ENCODE measurements at places on chromosomes 11 and 22.
A peak's percentile ranks its signal among the peaks of the same experiment; 100 is the strongest.

- no peak for DNase-seq
Measured at GRCh38 chr11:36148701-36149100, 140.5 kb downstream of the COMMD9 start.

DNA sequence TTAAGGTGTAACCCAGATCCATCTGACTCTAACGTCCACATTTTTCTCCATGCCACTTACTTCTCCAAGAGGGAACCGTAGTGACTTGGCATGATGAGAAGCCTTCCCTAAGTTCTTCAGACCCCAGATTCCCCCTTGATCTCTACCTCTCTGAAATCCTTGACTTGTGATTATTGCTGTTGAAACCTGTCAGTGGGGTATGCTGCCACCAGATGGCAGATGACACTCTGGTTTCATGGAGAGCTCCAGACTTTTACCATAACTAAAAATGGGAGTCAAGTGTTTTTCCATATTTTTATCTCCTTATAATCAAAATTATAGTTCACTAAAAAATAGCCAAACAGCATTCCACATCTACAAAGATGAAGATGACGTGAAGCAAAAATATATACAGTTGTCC is 504.2 kb downstream of the SOX6 start:
- DNase-seq: no peak

GRCh38 chr22:17820879-17821439 is 46.7 kb upstream of the BID start:
- DNase-seq: no peak

DNA sequence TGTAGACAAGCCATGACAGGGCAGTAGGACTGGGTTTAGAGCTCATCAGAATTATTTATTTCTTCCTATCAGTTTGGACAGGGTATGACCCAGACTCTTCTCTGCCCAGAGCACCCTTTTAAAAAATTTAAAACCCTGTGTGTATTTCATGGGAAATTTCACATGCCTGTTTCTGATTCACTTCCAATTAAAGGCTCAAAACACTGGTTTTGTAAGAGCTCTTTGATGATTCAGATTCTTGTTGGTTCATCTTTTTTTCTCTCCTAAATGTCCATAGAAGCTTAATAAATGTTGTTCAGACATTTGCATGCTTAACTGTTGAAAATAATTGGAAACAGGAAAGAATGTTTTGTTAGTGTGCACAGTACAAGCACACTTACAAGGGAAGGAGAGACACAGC is 13.8 kb downstream of the FLI1 start:
- DNase-seq: no peak

DNA sequence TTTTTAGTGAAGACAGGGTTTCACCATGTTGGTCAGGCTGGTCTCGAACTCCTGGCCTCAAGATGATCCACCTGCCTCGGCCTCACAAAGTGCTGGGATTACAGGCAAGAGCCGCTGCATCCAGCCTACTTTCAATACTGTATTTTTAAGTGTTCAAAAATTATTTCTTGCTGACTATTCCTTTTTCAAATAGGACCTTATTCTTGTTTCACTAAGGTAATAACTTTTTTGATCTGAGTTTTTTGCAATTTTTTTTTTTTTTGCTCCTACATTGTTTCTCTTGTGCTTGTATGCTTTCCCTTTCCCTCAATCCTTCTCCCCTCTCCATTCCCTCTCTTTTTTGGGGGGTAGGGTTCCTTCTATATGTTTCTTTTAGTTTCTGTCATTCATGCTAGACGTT is 73.1 kb downstream of the FAM168A start:
- no peak for DNase-seq

DNA sequence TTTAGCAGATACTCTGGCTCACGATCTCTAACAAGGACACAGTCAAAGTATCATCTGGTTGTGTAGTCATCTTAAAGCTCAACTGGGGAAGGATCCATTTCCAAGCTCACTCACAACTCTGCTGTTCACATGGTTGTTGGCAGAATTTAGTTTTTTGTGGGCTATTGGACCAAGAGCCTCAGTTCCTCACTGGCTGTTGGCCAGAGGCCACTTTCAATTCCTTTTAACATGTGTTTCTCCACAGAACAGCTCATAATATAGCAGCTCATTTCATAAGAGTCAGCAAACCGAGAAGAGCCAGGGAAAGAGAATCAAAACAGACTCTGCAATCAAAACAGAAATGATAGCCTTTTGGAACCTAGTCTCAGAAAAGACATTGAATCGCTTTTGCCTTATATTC is 22.6 kb downstream of the IZUMO1R start:
- no peak for DNase-seq

DNA sequence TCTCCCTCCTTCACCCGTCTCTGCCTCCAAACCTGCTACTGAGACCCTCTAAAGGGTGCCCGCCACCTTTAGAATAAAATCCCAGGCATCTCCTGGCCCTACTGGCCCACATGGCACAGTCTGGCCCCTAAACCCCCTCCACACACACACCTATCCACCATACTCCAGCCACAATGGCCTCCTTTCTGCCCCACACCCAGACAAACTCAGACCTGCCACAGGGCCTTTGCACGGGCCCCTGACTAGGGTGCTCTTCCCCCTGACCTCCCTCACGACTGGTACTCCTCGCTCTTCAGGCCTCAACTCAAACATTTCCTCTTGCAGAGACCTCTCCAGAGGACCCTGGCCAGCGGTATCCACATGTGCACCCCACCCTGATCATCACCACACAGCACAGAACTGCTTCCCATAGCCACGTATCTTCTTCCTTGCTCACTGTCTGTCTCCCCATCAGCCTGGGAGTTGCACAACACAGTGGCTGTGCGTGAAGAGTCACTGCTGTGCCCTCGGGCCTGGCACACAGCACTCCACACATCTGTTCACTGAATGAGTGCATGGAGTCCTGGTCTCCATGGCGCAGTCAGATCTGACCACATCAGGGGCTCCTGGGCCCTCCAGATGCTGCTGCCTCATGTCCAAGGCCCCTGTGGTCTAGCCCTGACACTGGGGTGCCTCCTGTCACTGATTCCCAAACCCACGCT is 66.2 kb upstream of the TCF20 start:
- no peak for DNase-seq

- no peak for DNase-seq
Measured at GRCh38 chr11:128279866-128280265, 307.5 kb downstream of the ETS1 start.

DNA sequence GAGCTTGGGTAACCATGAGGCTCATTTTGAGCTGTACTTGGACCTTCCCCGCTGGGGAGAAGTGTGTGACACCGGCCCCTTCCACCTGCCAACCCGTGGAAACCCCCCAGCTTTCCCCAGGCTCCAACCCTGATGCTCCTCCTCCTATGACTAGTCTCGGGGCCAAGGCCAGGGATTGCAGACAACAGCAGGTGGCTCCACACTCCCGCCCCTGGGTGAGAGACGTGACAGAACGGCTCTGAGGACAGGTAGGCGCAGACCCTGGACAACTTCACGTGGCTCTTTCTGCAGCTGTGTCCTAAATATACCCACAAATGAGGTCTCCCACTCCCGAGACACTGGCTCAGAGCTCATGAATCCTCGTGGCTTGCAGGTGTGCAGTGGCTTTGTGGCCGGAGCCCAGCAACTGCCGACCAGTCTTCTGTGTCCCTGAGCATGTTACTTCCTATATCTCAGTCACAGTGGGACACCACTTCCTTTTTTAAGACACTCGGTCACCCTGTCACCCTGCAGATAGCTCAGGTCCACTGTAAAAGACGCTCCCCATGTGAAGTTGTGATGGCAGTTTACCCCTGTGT is 55.2 kb downstream of the NECTIN1 start:
- DNase-seq: no peak

- no peak for DNase-seq
Measured at GRCh38 chr11:16776711-16777612, 38.5 kb downstream of the C11orf58 start.

DNA sequence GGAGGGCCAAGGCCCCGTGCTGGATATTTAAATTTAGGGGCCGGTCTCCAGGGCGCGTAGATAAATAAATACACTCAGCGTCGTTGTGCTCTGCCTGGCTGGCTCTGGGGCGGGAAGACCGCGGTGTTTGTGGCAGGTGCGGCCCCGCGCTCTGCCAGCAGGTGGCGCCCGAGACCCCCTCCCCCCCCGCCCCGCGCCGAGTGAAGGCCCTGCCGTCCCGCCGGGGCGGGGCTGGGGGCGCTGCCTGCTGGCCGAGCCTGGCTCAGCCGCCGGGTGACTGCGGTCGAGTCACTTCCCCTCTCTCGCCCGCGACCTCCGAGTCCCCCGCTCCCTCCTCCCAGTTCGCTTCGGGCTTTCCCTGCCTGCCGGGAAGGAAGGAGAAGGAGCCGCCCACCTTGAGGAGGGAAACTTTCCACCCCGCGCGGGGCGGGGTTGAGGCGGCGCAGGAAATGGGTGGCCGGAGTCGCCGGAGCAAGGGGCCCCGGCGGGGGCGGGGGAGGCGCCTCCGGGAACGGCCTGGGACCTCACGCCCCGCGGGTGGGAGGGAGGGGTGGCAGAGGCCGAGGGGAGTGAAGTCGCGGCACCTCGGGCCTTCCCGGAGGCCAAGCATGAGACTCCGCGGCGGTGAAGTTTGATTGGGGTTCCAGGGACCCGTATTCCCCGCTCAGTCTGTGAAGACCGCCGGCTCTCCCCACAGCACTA is 1.6 kb upstream of the EHBP1L1 start:
- peak; percentile 74 for DNase-seq

DNA sequence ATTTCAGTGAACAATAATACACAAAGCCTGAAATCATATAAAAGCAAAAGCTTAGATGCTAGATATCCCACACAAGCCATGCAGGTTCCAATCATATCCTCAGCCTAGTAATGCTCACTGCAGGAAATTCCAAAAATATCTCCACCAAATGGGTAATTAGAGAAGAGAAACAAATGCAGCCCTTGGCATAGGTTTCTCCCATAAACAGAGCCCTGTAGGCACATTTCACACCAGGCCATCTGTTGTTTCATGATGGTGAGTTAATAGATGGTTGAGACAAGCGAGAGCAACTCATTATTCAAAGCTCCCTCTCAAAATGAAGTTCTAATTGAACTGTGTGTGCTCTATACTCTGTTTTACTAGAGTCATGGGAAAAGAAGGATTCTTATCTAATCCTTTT is 154.6 kb upstream of the TRPC6 start:
- no peak for DNase-seq

GRCh38 chr11:76216536-76217325 is 10.4 kb upstream of the WNT11 start:
- DNase-seq: no peak

DNA sequence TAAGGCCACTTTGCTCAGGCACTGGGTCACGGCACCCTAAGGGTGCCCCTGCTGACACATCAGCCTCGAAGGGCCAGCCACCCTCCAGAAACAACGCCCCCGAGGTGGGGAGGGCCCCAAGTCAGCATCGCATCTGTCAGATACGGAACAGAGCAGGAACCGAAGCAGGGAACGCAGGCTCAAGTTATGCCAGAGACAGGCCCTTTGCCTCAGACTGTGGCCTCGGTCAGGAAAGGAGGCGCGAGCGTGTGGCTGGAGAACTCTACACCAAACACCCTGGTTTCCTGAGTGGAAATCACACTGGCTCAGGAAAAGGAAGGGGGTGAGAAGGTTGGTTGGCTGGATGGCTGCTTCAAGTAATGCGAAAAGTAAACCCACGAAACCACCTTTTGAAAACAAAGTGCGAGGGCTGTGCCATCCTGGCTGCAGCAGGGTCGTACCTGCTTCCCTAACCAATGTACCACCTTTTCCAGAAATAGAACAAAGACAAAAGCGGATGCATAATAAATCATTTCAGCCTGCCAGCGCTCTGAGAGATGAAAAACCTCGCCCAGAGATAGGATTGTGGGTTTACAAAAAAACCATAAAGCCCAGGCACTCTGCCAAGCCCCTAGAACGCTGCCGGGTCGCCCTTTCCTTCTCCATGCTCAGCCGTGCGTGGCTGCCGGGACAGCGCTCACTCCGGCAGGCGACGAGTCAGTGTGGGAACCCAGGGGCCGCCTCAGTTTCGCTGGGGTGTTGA is 38.6 kb downstream of the TRMU start:
- DNase-seq: peak; percentile 7

DNA sequence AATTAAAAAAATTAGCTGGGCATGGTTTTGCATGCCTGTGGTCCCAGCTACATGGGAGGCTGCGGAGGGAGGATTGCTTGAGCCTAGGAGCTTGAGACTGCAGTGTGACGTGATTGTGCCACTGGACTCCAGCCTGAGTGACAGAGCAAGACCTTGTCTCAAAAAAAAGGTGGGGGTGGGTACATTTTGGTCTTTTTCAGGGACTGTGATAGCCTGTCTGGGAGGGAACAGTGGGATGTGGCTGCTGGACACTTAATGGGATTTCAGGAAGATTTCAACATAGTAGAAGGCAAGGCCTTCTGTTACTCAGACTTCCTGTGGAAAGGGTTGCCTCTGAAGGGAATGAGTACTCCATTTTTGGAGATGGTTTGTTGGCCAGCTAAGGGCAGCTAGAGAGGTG is 40.6 kb downstream of the RELT start:
- DNase-seq: no peak

- DNase-seq: no peak
Measured at GRCh38 chr11:112590764-112591163, 330.1 kb upstream of the PLET1 start.

- DNase-seq: no peak
Measured at GRCh38 chr11:87775036-87775435, 400.2 kb downstream of the RAB38 start.

DNA sequence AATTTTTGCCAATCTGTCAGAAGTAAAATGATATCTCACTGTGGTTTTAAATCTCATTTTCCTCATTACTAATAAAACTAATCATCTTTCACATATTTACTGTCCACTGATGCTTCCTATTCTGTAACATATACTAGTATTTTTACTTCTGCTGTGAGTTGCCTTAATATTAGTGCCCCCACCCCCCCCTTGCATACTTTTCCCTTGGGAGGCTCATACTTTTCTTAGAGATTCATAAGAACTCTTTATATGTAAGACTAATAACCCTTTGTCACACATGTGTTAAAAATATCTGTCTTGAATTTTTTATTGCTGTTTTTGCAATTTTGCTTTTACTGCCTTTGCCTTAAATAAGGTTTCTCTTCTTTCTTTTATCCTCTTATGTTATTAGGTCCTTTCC is 87.2 kb downstream of the PHF21A start:
- DNase-seq: no peak

DNA sequence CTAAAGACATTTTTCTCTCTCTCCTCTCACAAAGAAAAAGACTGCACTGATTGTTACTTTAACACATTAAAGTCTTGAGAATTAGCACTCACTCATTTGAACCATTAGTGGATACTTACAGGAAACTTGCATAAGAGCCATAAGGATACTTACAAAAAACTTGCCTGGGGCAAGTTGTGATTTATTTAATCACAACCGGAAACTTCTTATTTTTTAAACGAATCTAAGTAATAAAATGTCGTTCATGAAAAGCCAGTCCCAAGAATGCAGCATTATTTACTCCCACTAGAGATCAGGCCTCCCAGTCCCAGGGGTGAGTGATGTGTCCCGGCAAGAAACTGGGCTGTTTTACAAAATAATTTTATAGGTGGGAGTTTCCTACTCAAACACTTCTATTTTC is 59.3 kb upstream of the TTC12 start:
- DNase-seq: no peak

- no peak for DNase-seq
Measured at GRCh38 chr22:39115977-39116621, 19.1 kb downstream of the APOBEC3H start.

GRCh38 chr22:37030560-37031281 is 11.2 kb downstream of the MPST start:
- no peak for DNase-seq

GRCh38 chr22:50169774-50170341 is 673 bp upstream of the PANX2 start:
- no peak for DNase-seq

Data from activated effector memory CD4-positive, alpha-beta T cell treated with Interleukin-2 at 50 U/mL for 16 hours (primary cell).